ENCODE measurements at places on chromosomes 12 and 14. TPM values are rescaled to one million over a fixed set of nuclear protein-coding genes. Genes with fewer than 3 reads are reported as not detected.

PTPN6 gene
- 13.0 TPM for total RNA-seq

DNA sequence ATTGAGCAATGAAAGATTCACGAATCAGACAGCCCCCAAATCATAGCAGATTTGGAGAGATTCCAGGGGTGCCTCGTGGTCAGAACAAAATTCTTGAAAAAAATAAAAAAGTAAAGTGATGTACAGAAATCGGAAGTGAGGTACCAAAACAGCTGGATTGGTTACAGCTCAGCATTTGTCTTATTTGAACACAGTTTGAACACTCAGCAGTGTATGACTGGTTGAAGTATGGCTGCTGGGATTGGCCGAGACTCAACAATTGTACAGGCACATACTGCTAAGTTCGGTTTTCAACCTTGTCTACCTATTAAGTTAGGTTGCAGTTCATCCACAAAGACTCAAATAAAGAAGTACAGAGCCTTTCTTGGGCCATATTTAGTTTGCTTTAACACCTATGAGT is 865.4 kb upstream of the TMEM132C start:
- no peak for DNase-seq

GRCh38 chr14:25049093-25049567 is 817 bp downstream of the STXBP6 start:
- DNase-seq: peak; percentile 33

DNA sequence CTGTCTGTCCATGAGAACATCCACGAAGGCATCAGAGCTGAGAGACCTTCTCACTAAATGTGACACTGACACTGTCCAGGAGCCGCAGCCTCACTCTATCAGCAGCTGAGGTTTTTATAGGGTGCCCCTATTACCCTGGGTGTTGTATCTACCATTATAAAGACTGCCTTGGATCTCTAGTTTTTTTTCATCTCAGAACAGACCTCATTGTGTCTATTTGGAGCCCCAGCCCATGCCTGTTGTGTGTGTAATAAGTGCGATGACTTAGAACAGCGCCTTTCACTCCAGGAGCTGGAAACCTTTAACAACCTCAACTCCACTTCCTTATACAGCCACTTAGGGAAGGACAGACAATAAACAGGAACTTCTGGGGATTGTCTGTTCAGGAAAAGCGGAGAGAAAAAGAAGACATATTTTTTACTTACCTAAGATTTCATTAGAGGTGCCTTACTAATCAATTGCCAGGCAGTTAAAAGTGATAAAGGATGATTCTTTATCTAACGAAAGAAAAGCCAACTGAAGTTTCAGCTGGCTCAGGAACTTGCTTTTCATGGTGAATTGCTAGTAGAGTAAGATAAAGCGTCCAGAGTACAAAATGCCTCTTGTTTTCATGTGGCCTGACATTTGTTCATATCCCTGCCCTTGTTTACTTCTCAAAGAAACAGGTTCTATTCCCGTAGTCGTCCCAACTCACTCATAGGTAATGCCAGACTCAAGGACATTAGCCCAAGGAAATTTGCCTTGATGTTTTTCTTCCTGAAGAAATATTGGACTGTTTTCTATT is 420.6 kb downstream of the RAD51B start:
- no peak for DNase-seq

CLEC12A gene
- 2.8 TPM for total RNA-seq

GRCh38 chr12:78293059-78293686 is 462.5 kb downstream of the NAV3 start:
- no peak for DNase-seq

ENTPD5 gene
- total RNA-seq: 8.0 TPM

DNA sequence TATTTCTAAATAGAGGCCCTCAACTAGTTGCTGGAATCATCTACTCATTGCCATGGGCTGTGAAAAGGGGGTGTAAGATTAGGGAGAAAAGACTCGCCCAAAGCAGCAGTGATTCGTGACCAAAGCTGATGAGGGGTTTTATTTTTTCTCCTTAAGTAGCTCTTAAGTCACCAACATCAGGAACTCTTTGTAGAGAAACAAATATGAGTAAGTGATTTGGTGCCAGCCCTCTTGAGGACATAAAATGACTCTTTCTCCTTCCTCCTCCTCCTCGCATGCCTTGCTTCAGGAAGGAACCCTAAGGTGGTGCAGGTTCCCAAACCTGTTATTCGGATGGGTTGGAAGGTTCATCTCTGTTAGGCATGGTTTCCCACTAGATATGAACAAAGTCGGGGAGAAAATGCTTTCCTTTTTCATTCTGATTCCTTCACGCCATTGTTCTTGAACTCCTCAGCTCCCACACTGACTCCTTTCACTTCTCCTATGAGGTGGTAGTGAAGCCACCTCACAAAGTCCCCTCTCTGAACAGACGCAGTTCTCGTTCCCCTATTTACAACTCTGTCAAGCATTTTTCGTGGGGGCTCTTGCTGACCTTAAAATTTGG is 113.4 kb downstream of the ETV6 start:
- DNase-seq: no peak

GRCh38 chr12:132066345-132066685 is 77.8 kb downstream of the DDX51 start:
- DNase-seq: no peak
